ENCODE measurements at places on chromosomes 4 and X.

- DNase-seq: no peak
These were observed 35.0 kb downstream of the QDPR start for GRCh38 chr4:17476853-17477252.

GRCh38 chrX:11111947-11112346 lies 815 bp downstream of the HCCS start:
- DNase-seq: no peak

DNA sequence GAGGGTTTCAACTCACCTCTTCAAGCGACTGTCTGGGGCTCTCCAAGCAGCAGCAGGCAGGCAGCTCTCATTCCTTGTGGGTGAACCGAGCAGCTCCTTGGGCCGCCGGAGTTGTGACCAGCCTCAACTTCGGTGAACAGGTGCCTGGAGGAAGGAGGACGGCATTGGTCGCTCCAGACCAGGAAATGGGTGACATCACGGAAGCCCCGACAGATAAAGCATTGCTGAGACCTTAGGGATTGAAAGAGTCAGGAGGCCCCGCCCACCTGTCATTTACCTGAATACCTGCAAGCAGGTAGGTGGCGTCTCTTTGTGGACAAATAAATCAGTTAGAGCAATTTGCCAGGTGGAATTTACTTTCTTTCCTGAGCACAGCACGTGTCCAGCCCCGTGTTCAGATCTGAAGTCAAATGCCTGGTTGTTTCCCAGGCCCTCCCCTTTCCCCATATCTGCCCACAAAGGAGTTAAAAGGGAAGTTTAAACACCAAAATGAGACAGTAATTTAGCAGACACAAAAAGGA lies at the start of gene LNX1:
Gene LNX1 (minus strand): TSS at position 115 of the 521 bp plus-strand sequence. CDS start 17,484 bp downstream, outside the sequence.
- no peak for DNase-seq

GRCh38 chr4:22959483-22959882 lies 266.7 kb downstream of the GBA3 start:
- no peak for DNase-seq

DNA sequence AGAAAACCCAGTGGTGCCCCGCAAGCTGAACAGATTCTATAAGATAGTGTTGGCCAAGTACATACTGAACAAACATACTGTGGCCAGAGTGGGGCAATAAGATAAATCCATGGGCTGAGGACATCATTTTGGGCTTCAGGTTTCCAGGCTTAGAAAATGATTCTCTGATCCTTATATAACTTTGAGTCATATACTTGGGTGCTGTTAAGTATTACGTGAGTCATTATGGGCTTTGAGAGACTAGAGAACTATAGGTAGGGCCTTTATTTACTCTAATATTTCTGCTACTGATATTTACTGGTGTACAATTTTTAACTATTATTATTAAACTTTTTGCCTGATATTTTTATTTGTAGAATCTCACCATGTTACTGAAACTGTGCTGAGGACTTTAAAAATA lies 586.1 kb downstream of the CENPC start:
- no peak for DNase-seq

Measured in anterior cingulate cortex (tissue), 58 donors.